ENCODE measurements at places on chromosomes 2 and 18.

GRCh38 chr2:223805008-223805407 lies 32.4 kb downstream of the AP1S3 start:
- no peak for DNase-seq

- no peak for DNase-seq
These were observed 142.2 kb upstream of the SMAD2 start for GRCh38 chr18:48072428-48073204.

DNA sequence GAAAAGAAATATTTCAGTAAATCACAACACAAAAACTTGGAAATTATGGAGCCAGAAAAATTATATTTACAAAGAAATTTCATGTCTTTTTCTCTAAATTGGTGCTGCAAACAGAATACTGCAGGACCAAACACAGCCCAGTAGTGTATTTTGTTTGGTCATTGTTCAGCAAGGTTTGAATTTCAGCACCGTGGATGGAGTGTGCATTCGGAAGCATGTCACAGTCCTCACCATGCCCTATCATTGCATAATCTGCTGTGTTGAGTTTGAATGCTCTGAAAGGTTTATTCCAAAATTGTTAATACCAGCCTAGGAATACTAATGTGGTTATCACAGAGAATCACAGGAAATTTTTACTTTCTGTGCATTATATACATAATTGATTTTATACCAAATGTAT lies 296.7 kb downstream of the METTL4 start:
- no peak for DNase-seq

GRCh38 chr2:101349893-101350662 lies 37.2 kb downstream of the CREG2 start:
- DNase-seq, result no peak

DNA sequence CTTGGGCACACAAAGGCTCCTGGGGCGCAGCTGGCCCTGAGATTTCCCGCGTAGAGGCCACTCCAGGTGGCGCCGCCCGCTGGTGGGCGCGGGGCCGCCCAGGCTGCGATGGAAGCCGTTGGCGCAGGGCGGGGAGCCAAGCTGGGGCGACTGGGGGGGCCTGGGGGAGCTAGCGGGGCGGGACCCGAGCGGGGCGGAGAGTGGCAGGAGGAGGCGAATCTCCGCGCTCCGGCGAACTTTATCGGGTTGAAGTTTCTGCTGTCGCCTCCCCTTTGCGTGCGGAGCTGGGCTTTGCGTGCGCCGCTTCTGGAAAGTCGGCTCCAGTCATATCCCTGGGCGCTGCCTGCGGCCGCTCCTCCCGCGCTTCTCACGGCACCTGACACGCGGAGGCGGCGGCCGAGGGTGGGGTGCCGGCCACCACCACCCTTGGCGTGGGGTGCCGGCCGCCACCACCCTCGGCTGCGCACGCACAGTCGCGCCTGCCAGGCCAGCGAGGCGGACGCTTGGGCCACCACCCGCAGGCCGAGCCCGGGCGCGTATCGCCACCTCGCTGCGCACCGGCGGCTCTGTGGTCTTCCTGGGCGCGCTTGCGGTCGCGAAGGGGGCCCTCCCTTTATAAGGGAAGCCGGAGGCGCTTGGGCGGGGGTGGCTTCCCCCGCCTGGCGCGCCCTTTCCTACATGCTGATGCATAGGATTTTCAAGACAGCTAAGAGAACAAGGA lies 919 bp upstream of the CYP1B1 start:
- peak; percentile 46 for DNase-seq

GRCh38 chr18:21513292-21513691 lies 87.2 kb downstream of the ESCO1 start:
- no peak for DNase-seq

- no peak for DNase-seq
These were observed 1.1 kb downstream of the FEV start for GRCh38 chr2:218983934-218984238.

DNA sequence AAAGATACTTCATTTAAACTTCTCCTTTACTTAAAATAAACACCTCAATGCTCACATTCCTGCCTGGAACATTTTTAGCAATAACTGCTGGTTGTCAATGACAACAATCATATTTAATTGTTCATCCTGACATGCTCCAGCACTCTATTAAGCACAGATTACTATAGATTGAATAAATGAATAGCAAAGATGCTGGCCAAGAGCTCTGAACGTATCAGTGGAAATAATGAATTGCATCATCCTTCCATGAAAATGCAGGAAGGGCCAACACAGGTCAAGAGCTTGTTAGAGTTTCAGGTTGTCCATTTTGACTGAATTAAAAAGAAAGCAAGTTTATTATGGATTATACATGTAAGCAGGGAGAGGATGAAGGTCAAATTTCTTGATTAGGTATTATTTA lies 994.0 kb downstream of the TSN start:
- DNase-seq, result no peak

- DNase-seq, result no peak
These were observed 63.5 kb downstream of the COL5A2 start for GRCh38 chr2:189116087-189116486.

DNA sequence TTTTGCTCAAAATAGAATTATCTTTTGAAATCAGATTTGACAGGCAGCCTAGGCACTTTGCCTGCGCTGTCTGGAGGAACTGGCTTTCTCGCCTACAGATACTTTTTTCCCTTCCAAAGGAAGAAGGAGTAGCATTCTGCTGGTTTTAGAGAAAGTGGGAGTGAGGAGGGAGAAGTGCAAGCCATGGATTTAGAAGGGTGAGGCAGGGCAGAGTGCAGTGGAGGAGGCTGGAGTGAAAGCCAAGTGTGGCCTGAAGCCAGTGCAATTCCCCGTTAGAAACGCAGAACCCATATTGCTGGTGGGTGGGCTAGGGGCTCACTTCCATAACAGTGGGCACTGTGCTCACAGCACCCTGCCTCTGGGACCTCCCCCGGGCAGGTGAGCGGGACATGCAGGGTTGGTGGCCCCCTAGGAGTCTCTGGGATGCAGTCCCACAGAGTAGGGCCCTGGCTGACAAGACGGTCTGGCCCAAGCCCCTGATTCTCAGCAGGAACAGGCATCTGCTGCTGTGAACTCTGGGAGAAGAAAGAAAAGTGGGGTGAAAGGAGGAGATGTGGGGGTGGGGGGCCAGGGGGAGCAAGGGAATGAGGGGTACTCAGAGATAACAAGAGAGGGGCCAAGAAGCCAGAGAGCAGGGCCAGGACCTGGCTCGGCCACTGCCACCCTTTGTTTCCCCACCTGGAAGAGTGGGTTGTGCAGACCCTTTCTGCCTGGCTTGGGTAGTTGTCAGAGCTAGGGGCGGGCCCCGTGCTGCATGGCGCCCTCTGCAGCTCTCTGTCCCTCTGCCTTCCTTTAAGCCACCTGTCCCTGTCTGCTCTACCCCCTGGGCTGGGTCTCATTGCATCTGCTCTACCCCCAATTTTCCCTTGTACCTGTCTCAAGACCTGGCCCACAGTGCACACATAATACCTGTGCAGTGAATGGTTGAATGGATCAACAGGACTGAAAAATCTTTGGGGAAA lies 273.5 kb upstream of the HS6ST1 start:
- DNase-seq, result no peak

DNA sequence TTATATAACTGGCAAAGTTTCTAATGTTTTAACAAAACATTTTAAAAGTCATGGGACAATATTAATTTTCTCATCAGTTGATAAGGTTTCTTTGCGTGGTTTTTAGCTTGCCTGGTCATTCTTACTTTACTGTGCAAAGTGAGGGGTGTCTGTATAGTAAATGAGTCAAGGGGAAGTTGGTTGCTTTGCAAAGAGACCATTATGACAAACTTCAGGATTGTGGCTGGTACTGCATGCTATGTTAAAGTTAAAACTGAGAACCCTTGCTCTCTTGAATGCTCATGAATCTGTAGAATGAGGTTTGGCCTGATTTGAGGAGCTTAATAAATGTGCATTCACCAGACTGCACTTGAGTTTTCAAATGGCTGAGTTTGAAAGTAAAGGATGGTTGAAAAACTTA lies 47.0 kb downstream of the COL4A4 start:
- no peak for DNase-seq

DNA sequence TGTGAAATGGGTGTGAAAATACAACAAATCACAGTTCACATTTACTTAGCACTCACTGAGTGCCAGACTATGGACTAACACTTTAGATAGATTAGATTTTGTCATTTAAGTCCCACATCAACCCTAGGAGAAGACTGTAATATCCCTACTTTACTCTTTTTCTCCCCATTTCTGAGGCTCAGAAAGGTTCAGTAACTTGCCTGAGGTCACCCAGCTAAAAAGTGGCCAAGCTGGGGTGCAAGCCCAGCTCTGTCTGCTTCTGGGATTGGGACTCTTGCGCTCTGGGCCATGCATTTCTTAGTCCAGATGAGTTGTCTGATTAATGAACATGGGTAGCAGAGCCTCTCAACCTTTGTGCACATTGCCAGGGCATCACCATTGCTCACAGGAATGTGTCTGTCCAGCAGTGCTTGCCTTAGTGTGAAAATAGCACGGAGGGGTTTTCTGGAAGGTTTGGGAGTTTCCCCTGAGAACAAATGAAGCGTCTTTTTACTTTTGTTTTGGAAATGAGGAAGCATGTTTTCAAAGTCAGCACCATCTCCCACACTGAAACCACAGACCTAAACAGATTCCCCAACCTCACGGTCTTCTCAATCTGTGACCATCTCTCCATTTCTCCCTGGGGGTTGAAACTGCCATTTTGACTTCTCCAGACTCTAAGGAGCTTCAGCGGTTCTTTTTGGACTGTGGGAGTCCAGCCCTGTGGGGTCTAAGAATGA lies 31.9 kb downstream of the NRP2 start:
- peak; percentile 76 for DNase-seq

DNA sequence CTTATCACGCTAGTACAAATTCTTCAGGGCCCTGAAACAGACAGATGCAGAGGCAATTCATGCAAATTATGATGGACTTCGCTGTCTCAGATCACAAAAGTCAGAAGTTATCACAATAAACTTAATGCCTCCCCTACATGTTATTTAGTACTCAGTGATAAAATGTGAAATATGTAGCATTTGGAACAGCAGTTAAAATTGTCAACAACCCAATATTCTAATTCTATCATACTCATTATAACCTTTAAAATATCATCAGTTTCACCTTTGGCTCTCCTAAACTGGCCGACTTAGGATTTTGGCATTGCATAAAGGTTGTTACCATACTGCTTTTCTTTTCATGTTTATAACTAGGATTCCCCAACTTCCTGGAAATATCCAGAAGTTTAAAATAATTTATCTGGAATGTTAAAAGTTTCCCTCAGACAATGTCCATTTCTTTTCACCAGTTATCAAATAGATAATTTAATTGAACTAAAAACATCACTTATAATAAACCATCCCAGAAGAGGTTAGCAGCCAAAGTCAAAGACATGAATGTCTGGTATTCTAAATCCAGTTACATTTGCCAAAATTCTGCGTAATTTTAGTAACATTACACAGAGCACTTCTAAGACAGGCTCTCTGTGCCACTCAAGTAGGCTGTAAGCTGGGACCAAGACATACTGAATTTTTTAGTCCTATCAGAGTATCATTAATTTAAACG lies 239.8 kb downstream of the RBM43 start:
- DNase-seq, result no peak

DNA sequence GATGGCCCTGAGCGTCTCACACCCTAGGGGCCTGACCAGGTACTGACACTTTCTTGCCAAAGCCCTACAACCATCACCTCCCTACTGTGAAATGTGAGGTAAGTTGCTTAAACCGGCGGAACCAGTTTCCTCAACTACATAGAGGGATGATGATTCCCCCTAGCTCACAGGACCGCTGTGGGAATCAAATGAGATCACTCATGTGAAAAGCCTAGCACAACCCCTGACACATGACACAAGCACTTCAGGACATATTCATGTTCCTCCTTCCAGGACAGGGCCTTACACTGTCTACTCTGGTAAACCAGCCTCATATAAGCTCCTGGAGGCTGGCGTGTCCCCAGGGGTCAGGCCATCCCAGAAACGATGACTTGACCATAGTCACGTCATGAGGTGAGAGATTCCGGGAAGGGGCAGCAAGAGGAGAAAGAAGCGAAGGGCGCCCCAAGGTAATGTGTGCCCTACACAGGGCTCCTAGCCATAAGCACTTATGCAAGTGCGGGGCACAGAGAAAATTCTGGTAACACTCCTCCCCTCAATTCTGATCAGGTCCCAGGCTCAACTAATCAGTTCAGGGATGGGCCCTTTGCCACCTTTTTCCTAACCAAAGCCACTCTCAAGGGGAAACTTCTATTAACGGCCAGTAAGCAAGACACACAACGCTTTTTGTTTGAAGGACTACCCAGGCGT lies 49.5 kb downstream of the C2orf42 start:
- DNase-seq, result no peak

DNA sequence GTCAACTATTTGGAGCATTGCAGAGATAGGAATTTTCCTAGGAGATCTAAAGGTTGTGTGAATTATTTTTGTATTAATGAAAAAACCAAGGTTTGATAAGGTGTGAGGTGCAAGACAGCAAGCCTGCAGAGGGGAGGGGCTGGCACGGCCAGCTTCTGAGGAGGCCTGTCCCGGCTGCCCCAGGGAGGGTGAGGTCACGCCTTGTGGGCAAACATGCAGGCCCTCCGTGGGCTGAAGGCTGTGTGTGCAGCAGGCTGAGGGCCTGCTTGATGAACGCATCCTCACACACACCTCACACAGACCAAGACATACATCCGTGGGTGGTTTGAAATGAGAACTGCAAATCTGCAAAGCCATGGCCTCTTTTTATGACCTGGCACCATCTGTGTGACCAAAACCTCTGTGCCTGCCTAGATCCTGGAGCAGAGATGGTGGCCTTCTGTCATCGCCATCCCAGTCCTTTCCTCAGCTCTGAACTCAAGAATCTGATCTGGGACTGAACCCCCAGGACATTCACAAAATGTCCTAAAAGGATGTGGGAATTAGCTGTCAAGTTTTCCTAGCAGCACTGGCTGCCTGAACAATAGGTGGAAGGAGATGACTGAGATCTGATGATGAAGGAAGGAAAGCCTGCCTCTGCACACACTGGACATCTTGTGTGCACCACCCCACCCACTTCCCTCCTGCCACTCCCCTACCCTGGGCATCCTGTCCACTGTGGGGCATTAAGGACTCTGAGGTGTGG lies 102.4 kb upstream of the MGAT4A start:
- no peak for DNase-seq

DNA sequence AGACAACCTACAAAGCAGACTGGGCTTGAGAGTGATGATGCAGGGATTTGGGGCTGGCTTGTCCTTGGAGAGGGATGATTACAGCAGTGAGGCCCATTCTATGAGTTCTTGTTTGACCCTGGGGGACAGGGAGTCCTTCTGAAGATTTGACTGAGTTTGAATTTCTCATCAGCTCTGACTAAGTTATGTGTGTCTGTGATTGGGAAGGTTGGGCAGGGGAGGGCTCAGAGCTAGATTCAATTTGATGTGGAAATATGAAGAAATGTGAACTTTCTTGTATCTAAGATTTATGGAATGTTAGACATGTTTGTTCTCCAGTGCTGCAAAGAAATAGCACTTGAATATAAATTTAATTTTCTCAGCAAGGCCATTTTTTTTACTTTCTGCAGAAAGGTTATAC lies 19.9 kb upstream of the IL1R2 start:
- no peak for DNase-seq

GRCh38 chr2:234029150-234029733 lies 21.3 kb upstream of the SPP2 start:
- DNase-seq, result no peak

GRCh38 chr2:11701206-11701605 lies 31.2 kb upstream of the NTSR2 start:
- DNase-seq, result no peak

GRCh38 chr2:1091895-1092585 lies 141.4 kb downstream of the SNTG2 start:
- DNase-seq, result no peak

- no peak for DNase-seq
These were observed 114.7 kb upstream of the CYP1B1 start for GRCh38 chr2:38190542-38191218.

Measured in RPMI8226 (cell line).